ENCODE measurements at places on chromosomes 16 and 17.

- DNase-seq: no peak
Observed at GRCh38 chr17:52157603-52158449, 688 bp downstream of the CA10 start.

DNA sequence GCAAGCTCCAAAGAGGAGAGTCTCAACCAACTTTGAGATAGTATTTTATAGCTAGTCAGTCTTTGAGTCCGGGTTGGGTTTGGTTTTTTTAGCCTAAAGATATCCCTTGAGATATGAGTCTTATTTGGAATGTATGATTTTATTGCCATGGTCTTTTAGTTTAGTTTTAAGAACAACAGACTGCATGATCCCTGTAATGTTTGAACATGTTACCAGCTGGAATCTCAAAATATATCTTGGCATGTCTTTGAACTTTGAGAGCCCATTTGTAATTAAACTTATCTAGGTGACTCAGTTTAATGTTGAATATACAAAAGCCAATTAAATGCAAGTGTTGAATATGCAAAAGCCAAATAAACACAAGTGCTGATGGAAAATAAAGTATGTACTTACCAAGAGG lies 100.6 kb downstream of the TANGO6 start:
- no peak for DNase-seq

- DNase-seq: no peak
Observed at GRCh38 chr17:45663772-45664171, 120.3 kb upstream of the CRHR1 start.

DNA sequence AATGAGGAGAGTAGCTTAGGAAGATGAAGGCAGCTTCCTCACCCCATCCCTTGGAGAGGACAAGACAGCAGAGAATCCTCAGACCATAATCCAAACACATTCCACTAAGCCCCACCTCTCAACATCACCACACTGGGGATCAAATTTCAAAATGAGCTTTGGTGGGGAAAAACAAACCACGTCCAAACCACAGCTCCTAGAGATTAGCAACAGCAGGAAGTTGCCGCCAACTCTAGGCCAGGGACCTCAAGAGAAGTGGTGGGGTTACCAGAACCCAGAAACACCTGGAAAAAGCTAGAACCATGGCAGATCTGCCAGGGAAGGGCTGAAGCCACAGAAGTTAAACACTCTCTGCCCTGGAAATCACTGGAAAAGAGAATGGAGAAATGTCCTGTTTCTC lies 571.6 kb downstream of the HS3ST4 start:
- no peak for DNase-seq

DNA sequence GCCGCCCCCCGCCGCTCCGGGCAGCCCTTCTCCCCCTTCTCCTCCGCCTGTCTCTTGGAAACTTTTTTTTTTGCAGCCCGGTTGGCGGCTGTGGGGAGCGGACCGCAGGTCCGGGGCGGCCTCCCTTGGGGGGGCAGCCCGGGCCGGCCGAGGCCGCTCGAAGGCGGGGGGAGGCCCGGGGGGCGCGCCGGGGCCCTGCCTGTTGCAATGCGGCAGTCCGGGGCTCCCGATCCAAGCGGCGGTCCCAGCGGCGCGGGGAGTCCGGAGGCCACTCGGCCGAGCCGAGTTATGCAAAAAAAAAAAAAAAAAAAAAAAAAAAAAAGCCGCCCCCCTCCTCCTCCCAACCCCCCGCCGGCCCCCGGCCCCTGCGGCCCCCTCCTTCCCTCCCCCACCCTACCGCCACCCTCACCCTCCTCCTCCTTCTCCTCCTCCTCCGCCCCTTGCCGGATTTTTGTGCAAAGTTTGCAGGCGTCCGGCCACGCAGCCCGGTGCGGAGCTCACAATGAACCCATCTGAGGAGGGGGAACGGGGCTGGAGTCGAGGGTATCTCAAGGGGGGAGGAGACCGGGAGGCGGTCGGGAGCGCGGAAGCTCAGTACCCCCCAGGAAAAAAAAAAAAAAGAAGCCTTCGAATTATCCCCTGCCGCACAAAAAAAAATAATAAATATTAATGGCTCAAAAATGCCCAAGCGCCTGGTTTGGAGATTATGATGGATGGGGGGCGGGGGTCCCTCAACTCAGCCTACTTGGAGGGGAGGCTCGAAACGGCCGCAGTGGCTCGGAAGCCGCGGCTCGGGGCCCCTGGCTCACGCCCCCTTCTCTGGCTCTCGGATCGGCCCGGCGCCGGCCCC lies at the start of gene ZNF423:
Gene ZNF423, minus strand, starts transcription at position 291 of the 850 bp plus-strand sequence. CDS start 338 bp downstream, outside the sequence.
- DNase-seq: no peak

DNA sequence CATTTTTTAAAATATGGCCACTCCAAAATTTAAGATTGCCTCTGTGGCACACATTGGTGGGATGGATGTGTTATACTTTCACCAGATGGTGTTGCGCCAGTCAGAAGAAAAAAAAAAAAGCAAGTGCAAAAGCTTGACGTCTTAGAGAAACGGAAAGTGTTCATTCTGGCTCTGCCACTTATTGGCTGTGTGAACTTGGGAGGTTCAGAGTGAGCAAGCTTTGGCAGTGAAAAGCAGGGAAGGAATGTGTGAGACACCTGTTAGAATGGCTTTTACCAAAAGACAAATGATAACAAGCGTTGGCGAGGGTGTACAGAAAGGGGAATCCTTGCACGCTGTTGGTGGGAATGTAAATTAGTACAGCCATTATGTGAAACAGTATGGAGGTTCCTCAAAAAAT lies 298.0 kb downstream of the TMEM114 start:
- DNase-seq: no peak

All from stimulated activated CD4-positive, alpha-beta T cell treated with anti-CD3 and anti-CD28 coated beads, TNF-alpha, amount 100 ng/mL, for 24 hours (primary cell).